ENCODE measurements at places on chromosomes 2 and 18. TPM values are rescaled to one million over a fixed set of nuclear protein-coding genes. Genes with fewer than 3 reads are reported as not detected.

Gene ZNF532
- total RNA-seq = 10.2 TPM

Gene PFN4
- total RNA-seq = 0.72 TPM

Gene SLC4A5
- 4.4 TPM for total RNA-seq

Gene DHRS9
- 6.3 TPM for total RNA-seq

Gene GKN2
- not detected for total RNA-seq

- DNase-seq = no peak
Measured at GRCh38 chr18:55875371-55875901, 287.4 kb upstream of the TCF4 start.

- DNase-seq = no peak
Measured at GRCh38 chr2:135954020-135954601, 31.3 kb downstream of the DARS1 start.
